ENCODE measurements at places on chromosomes 2 and 18.

- no peak for DNase-seq
Measured at GRCh38 chr2:51516667-51517066, 484.7 kb upstream of the NRXN1 start.

DNA sequence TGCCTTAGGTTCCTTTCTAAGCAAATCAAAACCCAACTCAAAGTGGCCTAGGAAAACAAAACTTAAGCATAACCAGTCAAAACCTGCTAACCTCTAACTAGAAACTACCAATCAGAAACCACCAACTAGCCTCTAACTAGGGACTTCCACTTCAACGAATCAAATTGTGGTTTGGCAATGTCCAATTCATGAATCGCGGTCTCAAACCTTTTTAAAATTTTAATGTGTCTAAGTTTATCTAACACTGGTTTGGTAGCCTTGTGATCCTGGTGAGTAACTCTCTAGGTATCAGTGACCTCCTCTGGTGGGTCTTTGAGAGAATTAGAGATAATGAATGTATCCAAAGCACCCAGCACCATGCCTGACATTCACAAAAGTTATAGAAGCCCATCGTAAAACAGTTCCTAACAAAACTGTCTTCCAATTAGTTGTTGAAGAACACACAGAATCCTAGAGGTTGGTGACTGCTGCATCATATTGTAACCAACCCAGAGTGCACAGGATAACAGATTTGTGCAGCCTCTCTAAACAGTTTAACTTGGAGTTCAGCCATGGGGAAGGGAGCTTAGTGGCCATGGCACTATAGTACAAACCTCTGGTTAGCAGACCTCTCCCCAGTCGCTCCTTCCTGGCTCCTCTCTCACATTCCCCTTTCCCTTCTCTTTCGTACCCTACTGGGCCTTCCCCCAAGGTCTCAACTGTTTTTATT is 45.2 kb upstream of the B3GNT2 start:
- DNase-seq = no peak

DNA sequence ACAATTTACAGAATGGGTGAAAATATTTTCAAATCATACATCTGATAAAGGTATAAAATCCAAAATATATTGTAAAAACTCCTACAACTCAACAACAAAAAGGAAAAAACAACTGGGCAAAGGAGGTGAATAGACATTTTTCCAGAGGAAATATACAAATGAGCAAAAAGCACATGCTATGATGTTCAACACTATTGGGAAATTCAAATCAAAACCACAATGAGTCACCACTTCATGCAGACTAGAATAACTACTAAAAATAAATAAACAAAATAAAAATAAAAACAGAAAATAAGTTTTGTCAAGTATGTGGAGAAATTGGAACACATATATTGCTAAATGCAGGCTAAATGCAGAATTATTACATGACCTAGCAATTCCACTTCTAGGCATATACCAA is 120.9 kb downstream of the FSIP2 start:
- DNase-seq = no peak

DNA sequence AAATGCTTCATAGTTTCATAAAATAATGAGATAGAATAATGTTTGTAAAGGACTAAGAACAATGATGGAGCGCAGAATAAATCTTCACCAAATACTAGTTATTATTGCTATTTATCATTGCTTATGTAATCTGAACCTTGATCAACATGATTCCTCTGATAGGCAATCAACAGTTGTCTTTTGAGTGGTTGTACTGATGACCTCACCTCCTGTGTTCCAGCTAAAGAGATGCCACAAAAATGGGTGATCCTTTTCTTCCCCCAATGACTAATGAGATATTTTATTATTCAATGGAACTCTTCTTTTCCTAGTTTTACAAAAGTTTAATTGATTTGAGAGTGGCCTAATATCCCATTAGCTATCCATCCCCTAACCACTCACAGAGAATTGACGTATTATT is 784.0 kb upstream of the FSHR start:
- DNase-seq = no peak
